ENCODE measurements at places on chromosomes 3 and 15.

DNA sequence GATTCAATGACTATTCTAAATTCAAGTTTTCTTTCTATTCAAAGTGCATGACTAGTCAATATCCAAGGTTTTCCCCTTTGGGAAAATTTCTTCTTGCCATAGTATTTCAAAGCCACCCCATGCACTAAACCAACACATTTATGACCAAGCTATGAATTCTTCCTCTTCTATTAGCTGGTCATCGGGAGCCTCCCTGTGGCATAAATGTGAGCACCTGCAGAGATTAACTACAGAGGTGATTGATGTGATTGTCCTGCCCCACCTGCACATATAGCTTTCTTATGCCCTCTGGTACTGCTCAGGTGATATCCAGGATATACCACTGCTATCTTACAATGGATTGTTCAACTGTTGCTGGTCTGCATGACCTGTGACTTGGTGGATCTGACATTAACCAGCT is 694.9 kb downstream of the ZBBX start:
- DNase-seq: no peak

DNA sequence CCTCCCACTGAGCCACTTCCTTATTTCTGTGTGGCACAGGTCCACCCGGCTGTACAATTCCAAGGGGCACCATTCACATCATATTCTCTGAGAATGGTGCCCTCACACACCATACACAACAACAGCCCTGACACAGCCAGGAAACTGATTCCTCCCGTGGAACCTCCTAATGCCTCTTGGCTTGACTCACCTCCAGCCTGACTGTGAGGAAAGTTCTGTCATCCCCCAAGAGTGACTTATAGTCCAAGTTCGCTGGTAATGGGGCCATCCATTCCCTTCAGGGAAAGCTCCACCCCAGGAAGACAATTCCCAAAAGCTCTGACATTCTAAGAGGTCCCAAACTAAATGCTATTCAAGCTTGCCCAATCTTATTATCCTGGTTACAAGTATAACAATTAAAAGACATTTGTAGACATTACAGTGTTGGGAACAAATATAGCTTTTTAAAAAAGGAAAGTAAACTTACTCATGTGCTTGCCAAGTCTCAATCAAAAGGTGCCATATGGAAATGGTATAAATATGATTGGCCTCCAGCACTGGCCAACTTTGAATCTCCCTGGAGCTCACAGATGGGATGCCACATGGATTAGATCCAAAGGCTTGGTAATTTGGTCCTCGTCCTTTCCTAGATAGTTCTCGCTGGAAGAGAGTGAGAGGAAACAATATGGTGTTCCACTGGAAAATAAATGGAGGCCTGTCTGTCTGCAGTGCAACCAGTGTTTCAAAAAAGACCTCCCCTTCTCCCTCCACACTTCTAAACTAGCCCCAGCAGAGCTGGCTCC is 56.3 kb upstream of the PSMD6 start:
- DNase-seq: no peak

- DNase-seq: no peak
These were observed 3.5 kb upstream of the FYTTD1 start for GRCh38 chr3:197746209-197746608.

DNA sequence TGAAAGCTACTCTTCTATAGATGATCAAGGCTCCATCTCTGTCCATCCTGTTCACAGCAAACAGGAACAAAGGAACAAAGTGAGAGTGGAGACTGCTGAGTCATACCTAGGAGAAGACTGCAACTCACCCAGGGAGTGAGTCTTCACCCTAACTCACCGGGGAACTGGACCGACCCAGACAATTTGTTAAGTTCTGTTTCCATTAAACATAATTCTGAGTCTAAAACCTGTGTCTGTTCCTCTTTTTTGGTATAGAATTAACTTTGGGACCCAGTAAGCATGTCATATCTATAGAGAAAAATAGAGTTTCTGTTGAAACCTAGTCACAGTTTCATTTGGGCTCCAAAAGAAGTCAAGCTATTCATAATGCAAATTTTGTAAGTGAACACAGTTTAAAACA is 21.6 kb downstream of the CCDC80 start:
- no peak for DNase-seq
